NCI-H2081 treated with DMSO at 0.1 percent for 48 hours (cell line): ENCODE measurements at places on chromosomes 11 and 22.

GRCh38 chr11:287821-288477 lies 977 bp upstream of the PGGHG start:
- DNase-seq: no peak

DNA sequence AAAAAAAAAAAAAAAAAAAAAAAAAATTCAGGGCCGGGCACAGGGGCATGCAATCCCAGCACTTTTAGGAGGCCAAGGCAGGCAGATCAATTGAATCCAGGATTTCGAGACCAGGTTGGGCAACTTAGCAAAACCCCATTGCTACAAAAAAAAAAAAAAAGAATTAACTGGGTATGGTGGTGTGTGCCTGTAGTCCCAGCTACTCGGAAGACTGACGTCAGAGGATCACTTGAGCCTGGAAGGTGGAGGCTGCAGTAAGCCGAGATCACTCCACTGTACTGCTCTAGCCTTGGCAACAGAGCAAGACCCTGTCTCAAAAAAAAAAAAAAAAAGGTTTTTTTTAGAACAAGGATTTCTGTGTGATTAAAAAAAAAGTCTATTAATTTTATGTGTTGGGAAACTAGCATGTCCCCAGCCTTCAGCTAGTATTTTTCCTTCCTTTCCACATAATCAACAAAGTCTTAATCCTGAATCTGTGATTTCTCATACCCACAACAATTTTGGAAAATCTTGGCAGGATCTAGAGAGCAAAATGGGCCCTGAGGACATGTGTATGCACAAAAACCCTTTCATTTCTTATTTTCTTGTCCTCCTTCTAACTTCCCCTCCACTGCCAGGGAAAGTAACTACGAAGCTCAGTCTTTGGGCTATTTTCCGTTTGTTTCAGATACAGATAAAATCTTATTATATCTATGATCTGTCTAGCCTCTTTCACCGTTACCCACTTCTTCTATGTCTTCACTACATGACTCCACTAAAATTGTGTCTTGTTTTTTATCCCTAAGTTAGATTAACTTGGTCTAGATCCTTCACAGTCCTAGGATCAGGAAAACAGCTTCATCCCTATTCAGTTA lies 5.7 kb upstream of the AMBRA1 start:
- no peak for DNase-seq

GRCh38 chr11:36034551-36035331 lies 90.9 kb downstream of the LDLRAD3 start:
- DNase-seq: no peak

DNA sequence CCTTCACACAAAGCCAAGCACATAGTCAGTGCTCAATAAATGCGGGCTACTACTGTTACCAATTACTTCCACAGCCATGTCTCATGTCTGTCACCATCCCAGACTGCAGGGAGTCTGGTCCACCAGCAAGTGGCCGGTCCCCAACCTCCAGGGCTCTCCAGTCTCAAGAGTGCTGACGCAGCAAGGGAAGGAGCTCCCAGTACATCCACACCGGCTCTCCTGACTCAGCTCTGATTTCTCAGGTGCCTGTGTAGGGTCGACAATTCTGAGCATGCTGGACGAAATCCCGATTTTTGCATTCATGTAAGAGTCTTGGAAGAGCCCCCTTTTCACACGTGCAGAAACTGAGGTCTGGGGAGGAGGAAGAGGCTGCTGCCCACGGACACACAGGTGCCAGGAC lies 10.3 kb upstream of the NEFH start:
- DNase-seq: no peak

DNA sequence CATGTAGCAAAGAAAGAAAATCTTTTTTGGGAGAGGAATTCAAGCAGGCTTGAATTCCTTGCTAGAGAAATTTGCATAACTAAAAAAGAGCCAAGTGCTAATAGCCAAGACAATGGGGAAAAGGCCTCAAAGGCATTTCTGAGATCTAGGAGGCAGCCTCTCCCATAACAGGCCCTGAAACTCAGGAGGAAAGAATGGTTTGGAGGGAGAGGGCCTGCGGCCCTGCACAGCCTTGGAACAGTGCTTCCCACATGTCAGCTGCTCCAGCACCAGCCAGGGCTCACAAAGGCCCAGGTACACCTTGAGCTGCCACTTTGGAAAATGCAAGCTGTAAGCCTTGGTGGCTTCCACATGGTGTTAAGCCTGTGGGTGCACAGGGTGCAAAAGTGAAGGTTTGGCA lies 55.5 kb upstream of the TSPAN18 start:
- no peak for DNase-seq

DNA sequence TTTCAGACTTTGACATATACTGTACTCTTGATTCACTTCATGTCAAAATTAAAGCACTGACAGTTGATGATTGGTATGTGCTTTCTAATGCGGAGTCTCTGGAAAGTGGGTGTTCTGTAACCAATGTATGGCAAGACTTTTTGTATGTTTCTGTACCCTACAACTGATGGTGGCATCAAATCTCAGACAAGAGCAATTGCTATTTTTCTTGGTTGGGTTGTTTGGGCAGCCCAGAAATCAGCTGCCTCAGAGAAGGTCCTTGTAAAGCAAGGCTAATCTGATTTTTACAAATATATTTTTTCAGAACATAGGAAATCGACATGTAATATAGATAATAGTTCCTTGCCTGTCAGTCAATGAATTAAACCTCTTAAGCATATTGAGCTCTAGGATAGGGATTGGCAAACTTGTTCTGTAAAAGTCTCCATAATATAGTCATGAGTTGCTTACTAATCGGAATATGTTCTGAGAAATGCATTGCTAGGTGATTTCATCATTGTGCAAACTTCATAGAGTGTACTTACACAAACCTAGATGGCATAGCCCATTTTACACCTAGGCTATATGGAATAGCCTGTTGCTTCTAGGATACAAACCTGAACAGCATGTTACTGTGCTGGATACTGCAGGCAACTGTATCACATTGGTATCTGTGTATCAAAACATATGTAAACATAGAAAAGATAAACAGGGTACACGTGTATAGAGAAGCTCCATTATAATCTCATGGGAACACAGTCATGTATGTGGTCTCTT lies 10.2 kb upstream of the OOSP4A start:
- DNase-seq: no peak

GRCh38 chr11:12032968-12033367 lies 24.5 kb upstream of the DKK3 start:
- no peak for DNase-seq

- no peak for DNase-seq
These were observed 670.2 kb downstream of the OPCML start for GRCh38 chr11:132862137-132862536.

- no peak for DNase-seq
These were observed 18.5 kb downstream of the MYH9 start for GRCh38 chr22:36369004-36369921.

DNA sequence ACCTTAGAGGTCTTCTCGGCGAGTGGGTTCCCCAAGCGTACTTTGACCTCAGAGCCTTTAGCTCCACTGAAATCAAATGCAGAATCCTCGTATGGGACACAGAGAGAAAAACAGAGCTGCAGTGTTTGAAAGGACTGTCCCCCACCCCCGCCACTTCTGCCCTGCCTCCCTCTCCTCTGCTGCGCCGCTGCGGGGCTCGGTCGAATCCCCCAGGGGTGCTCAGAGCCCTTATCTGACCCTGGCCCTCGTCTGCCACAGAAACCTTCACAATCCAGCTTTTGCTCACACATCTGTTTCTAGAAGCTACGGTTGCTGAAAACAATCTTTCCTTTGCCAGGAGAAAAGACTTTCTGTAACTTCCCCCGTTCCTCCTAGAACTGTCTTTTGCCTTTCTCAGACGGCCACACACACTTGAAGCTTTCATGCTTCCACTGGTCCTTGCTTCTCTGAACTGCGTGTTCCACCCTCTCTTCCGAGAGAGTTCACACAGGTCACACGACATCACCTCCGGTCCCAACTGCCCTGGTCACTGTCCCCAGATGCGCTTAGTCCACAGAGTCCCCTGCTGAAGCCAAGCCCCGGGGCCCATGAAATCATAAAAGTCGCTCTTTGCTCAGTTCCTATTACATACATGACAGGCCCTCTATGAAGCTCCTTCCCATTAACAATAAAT lies 3.7 kb downstream of the SMIM35 start:
- no peak for DNase-seq

DNA sequence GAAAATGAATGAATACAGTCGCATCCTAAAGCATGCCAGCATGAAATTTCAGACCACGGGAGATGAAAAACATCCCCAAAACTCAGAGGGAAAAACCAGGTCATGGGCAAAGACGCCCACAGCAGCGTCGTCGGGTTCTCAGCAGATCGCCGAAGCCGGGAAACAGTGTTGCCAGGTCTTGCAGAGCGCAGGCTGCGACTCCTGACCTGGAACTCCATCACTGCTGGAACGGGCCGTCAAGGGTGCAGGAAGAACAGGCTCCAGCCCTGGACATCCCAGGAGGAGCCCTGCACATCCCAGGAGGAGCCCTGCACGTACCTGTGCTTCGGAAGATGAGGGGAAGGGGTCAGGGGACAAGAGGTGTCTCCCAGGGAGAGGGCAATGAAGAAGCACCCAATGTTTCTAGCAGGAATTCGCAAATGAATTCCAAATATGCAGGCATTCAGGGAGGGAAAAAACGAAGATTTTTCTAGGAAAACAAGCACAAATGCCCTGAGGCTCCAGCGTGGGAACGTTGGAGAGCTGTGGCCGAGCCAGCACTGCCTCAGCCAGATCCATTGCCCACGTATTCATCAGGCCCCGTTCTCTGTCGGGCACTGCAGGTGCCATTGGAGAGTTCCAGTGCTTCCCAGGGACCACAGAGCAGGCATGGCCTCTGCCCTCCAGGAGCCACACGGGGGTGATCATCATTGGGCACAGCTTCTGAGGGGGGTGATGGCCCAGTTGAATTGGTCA lies 1110.4 kb downstream of the BRD1 start:
- DNase-seq: no peak

GRCh38 chr22:50173311-50173982 lies 2.9 kb downstream of the PANX2 start:
- DNase-seq: no peak
